ENCODE measurements at places on chromosomes 7 and 10.
A peak's percentile ranks its signal among the peaks of the same experiment; 100 is the strongest.

GRCh38 chr10:119602241-119603095 is 5.7 kb upstream of the TIAL1 start:
- DNase-seq: no peak

GRCh38 chr10:79189853-79190435 is 121.2 kb downstream of the ZMIZ1 start:
- DNase-seq: no peak

- DNase-seq: no peak
These were observed 20.7 kb downstream of the MTURN start for GRCh38 chr7:30155481-30155880.

DNA sequence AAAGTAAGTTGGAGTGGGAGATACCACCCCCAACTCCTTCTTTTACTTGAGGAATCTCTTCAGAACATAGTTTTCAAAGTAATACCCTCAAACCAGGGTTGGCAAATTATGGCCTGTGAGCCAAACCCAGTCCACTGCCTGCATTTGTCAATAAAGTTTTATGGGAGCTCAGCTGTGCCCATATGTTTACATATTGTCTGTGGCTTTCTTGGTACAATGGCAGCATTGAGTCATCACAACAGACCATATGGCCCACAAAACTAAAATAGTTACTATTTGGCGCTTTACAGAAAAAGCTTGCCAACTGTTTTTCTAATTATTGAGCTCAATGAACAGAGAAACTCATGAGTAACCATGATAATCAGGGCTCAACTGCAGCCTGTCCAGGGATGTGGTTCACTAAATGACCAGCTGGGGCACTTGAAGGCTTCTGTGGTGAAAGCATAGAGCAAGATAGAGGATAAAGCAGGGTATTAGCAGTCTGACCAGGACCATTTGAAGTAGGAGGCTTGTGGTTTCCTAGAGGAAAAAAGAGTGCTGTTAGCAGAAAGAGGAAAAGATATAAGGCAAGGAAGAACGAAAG is 196.0 kb upstream of the GRB10 start:
- no peak for DNase-seq

GRCh38 chr10:66783316-66783715 is 142.5 kb upstream of the LRRTM3 start:
- no peak for DNase-seq

DNA sequence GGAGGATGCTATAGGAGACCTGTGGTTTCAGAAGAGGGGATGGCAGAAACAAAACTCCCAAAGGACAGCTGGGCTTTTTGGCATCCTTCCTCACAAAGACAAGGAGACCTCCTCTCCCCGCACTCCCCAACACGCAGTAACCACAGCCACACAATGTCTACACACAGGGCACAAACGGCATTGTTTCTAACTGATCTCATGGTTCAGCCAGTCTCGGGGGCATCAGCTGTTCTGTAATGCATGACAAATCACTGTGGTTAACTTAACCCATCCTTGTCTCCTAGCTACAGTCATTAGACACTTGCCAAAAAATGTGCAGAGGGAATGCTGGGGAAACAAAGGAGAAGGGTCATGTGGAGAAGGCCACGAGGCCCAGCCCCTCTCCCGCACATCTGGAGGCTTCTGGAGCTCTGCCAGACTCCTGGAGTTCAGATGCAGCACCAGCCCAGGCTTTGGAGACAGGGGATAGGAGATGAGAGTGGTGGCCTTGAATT is 7.6 kb upstream of the ADAMTS14 start:
- peak; percentile 26 for DNase-seq

DNA sequence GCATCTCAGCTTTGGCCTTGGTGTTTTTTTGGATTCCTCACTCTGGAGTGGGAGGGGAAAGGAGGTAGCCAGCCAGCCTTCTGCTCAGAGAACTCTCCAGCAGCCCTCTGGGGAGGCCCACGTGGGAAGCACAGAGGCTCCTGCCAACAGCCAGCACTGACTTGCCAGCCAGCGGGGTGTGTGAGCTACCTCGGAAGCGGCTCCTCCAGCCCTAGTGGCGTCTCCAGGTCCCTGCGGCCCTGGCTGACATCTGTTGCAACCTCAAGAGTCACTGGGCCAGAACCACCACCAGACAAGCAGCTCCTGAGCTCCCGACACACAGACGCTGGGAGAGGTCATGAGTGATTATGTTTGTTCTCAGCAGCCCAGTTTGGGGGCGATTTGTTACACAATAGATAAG is 180.2 kb upstream of the FZD8 start:
- DNase-seq: no peak

DNA sequence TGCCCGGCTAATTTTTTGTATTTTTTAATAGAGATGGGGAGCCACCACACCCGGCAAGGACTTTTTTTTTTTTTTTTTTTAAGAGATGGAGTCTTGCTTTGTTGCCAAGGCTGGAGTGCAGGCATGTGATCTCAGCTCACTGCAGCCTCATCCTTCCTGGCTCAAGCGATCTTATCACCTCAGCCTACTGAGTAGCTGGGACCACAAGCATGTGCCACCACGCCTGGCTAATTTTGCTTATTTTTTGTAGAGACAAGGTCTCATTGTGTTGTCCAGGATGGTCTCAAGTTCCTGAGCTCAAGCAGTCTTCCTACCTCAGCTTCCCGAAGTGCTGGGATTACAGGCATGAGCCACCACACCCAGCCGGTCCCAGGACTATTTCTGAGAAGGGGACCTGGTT is 9.3 kb upstream of the MCU start:
- no peak for DNase-seq

- no peak for DNase-seq
These were observed 131.8 kb downstream of the RNF216 start for GRCh38 chr7:5649641-5650040.

DNA sequence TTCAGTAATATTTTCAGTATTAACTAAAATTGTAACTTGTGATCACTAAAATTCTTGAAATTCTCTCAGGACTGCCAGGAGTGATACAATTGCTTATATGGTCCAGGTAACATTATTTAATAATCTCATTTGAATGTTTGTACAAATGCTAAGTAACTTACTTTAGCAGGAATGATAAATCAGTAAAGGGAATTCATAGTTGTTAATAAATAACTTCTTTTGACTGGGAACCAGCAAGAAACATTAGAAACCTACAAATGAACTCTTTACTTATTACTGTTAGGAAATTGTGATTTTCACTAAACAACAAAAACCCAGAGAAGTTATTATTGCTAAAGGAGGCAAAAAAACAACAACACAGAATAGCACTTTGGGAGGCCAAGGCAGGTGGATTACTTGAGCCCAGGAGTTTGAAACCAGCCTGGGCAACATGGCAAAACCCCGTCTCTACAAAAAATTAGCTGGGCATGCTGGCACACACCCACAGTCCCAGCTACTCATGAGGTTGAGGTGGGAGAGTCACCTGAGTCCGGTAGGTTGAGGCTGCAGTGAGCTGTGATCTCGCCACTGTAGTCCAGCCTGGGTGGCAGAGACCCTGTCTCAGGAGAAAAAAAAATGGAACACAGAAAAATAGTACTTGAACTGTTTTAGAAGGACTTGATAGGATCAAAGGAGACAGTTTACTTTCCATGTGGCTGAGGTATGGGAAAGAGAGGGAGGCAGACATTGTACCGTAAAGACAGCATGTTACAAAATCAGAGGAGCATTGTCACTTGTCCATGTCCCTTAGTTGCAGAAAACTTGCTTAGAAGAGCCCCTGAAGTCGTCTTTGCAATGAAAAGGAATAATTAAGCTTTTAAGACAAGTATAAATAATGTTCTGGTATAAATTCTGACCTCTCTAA is 53.1 kb downstream of the SHOC2 start:
- no peak for DNase-seq

GRCh38 chr7:31794851-31795344 is 107.9 kb downstream of the PPP1R17 start:
- no peak for DNase-seq

DNA sequence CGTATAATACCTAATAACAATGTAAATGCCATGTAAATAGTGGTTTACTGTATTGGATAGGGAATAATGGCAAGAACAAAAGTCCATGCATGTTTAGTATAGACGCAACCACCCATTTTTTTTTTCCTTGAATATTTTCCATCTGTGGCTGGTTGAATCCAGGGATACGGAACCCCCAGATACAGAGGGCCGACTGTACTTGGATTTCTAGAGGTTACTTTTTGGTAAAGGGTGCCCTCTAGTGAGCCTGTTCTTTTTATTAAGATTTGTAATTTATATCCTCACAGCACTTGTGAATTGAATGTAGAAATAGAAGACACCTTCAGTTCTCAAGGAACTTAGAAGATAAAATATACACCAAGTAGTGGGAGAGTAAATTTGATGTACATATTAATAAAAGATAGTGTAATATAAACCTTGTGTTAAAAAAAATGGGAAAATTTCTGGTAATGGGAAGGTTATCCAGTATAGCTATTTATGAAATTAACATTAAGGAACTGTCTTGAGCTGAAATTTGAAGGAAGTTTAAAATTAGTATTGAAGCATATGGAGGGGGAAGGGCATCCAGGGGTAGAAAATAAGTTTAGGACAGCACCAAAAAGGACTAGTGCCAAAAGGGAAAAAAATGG is 32.0 kb downstream of the EXOC6 start:
- DNase-seq: no peak

- DNase-seq: no peak
These were observed 7.9 kb upstream of the PITRM1 start for GRCh38 chr10:3180355-3181025.

DNA sequence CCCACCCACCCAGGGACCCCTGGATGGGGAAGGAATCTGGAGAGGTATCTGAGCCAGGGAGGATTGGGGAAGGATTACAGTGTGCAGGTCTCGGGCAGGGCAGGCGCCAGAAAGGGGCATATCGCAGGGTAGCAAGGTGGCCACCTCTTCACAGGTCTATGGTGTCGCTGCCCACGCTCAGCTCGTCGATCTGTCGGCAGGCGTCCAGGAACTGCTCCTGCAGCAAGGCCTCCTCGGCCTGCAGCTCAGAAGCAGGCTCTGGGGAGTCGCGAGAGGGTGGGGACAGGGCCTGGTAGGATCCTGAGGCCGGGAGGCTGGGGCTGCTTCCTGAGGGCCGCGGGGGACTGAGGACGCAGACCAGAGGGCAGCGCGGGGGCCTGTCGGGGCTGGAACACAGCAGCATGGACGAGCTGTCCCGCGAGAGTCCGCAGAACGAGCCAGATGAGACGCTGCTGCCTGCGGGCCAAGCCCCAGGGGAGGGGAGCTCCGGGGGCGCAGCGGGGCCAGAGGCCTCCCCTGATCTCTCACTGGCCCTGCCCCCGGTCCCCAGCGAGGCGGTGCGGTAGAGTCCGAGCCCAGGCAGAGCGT is 7.1 kb upstream of the RBM28 start:
- DNase-seq: no peak

GRCh38 chr7:100886142-100886935 is 3.2 kb downstream of the UFSP1 start:
- no peak for DNase-seq

DNA sequence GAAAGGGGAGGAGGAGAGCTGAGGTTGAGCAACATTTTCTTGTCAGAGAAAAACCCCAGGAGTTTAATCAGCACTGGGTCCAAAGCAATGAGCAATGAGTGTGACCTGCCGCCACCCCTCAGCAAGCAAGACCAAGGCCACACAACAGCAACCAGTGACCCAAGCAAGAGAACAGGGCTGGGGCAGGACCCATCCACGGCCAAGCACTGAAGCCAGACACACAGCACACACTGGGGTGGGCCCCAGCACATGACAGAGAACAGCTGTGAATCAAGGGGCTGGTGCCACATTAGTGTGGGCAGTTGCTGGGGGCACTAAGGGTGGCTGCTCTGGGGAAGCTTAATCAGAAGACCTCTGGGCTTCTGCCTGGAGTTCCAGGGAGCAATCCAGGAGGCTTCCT is 16.2 kb downstream of the TMEM72 start:
- DNase-seq: no peak

DNA sequence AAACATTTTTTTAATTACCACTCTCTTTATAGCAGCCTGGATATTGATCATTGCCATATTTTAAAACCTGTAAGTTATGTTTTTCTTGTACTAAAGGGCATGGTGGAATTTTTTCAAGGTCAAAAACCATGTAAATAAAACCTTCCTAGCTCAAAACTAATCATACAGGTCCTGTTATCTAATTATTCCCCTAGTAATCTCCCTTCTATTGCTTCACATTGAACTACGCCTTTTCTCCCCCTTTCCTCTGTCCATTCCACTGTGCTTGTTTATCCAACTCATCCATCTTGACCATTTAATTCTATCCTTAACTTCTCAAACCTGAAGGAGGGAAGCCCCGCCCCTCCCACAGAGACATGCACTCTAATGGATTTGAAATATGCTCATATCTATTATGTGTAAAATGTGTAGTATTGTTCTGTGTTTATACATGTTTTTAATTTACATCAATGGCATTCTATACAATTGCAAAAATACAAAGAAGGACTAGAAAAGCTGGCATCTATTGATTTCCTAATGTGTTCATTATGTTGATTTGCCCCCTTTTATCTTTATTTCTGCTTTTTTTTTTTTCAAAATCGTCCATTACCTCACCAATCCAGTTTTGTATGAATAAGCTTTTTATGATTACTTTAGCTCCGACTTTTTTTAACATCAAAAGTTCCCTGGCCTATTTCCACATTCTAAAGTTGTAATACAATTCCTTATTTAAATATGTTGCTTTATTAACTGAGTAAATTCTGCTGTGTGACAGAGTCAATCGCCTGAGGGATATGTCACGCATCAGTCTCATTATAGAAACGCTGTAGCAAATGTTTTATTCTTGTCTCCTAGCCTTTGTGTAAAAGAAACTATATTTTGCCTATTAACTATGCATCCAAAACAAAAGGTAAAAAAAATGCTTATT is 61.0 kb downstream of the MET start:
- no peak for DNase-seq

GRCh38 chr7:3083350-3083749 is 39.7 kb upstream of the CARD11 start:
- no peak for DNase-seq

DNA sequence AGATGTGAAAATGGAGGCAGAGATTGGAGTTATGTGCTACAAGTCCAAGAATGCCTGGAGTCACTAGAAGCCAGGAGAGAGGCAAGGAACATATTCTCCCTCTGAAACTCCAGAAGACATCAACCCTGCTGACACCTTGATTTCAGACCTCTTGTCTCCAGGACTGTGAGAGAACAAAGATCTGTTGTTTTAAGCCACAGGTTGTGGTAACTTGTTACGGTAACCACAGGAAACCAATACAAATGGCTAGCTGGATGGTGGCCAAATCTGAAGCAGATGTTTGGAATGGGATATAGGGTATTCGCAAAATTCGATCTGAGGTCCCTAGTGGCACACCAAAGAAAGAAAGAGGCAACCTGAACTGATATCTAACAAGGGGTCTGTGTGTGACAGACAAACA is 129.0 kb downstream of the HERPUD2 start:
- peak; percentile 33 for DNase-seq

Data from NCI-H1105 (cell line).